ENCODE measurements at places on chromosomes 2 and 18.

DNA sequence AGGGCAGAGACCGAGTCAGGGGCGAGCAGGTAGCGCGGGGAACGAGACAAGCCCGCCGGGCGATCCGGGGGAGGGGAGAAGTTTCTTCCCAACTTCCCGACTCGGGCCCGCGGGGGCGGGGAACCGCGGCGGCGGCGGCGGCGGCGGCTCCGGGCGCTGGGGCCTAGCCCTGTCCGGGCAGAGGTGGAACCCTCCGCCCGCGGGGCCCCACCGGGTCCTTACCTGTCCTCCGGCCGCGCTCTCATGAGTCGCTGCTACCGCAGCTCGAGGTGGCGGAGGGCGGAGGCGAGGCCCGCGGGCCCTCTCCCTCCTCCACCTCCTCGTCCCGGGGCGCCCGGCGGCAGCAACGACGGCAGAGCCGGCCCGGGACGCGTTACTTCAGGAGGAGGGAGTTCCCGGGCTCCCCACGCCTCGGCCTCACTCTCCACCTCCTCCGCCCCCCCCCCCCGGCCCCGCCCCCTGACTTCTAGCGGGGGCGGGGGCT lies at the start of gene YES1:
TSS of gene YES1 (minus strand) at position 351 of the 484 bp plus-strand sequence. CDS start 55,415 bp downstream, outside the sequence.
- no peak for DNase-seq

DNA sequence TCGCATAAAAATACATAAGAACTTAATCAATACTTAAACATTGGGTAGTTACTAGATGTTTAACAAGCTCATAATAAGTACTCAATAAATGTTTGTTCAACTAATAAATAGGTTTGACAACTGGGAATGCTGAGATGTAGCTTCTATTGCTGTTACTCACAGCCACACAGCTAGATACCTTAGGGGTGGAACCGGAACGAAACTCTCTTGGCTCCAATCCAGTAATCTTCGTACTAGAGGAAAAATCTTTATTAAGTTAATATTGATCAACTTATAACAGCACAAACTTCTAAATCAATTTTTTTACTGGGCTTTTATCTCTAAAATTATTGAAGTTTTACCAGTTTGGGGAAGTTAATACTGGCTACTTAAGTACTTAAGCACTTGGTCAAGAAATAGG lies 247.8 kb downstream of the PAX3 start:
- no peak for DNase-seq

- DNase-seq, result peak; percentile 65
These were observed 1.8 kb upstream of the SATB2 start for GRCh38 chr2:199459286-199460100.

DNA sequence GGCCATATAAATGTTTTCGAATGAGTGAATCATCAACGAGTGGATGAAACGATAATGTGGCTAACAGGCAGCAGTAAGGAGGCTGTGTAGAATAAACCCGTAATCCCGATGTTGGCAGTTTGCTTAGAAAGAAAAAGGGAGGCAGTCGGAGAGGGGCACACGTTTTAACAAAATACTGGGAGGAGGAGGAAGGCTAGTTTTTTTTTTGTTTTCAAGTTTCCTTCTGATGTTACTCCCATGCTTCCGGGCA lies 476 bp upstream of the MSH2 start:
- no peak for DNase-seq

- no peak for DNase-seq
These were observed 66.0 kb upstream of the HDAC4 start for GRCh38 chr2:239466755-239467271.

DNA sequence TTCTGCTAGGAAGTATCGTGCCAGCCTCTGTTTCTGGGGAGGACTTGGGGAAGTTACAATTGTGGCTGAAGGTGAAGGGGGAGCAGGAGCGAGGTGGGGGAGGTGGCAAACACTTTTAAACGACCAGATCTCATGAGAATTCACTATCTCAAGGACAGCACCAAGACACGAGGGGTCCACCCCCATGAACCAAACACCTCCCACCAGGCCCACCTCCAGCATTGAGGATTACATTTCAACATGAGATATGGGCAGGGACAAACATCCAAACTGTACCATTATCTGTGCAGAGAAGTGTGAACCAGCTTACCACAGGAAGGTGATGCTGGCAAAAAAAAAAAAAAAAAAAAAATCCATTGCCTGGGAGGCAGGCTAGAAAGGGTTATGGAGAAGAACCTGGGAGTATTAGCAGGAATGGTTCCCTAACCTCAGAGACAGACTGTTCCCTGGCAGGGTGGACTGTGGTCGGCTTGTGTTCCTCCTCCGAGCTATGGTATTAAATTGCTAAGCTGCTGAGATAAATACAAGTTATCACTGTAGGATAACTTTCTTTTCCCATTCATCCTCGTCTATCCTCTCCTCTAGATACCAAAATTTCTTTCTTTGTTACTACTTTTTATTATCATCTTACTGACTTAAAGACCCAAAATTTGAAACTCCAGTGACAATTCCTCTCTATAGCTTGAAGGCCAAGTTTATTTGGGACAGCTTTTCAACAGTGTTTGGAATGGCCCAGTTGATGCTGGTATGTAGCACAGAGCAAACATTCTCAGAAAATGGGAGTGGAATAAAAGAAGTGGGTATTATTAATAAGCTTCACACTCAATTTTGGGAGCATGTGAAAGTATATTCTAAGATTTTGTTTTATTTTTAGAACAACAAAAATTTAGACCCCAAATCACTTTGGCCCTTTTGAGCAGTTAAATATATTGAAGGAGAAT lies 73.7 kb upstream of the MAP3K20 start:
- DNase-seq, result no peak

DNA sequence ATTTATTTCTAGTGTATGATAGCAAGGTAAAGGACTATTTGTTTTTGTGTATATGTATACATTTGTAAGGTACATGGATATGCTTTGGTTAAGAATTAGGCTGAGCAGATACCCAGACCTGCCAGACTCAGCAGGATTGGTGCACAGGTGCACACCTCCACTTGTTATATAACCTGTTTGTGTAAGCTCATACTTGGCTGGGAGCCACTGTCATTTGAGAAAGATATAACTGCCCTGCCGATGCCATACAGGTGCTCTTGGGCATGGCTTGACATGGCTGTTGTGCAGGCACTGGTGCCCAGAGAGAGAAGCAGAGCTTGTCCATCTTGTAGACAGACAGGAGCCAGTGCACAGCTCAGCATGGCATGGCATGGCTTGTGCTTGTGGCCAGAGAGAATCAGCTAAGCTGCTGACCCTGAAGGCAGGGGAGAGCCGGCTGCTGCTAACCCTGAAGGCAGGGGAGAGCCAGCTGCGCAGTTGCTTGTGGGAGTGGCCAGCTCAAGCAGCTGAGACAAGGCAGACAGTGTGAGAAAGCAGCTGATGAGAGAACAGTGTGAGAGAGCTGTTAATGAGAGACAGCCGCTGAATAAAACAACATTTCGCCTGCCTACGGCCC lies 136.5 kb downstream of the RNF144A start:
- no peak for DNase-seq

- no peak for DNase-seq
These were observed 3.5 kb upstream of the SMCHD1 start for GRCh38 chr18:2651981-2652380.

DNA sequence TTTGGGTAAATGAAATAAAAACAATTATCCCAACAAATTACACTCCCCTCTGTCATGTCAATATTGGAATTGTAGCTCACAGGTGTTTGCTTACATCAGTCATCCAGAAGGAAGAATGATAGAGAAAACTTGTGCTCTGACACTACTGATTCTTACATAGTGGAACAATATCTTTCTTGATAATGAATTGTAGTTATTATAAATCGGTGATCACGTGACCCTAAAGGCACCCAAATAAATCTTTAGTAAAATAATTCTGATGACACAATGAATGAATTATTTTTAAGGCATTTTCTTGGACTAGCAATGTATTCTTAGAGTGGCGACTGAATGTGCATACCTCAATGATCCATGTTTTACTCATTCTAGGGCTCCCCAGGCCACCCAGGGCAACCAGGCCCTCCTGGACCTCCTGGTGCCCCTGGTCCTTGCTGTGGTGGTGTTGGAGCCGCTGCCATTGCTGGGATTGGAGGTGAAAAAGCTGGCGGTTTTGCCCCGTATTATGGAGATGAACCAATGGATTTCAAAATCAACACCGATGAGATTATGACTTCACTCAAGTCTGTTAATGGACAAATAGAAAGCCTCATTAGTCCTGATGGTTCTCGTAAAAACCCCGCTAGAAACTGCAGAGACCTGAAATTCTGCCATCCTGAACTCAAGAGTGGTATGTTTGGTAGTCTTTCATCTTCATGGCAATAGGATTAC lies 34.5 kb downstream of the COL3A1 start:
- no peak for DNase-seq

- no peak for DNase-seq
These were observed 12.5 kb downstream of the ABCG8 start for GRCh38 chr2:43851011-43851980.

DNA sequence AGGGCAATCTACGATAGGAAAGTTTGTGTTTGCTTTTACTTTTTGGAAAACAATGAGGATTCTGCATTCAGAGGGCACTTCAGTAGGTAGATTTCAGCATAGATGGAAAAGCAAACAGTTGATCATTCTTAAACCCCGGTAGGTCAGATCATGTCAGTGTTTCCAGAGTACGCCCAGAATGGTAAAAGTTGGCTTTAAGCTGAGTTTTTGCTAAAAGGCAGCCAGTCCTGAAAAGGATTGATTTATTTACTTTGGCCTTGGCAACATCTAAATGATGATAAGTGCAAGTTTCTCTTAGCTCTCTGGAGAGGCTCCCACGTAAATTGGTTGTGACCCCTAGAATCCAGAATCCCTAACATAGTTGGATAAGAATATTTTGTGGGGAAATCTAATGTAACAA lies 168.0 kb downstream of the DIS3L2 start:
- DNase-seq, result no peak

DNA sequence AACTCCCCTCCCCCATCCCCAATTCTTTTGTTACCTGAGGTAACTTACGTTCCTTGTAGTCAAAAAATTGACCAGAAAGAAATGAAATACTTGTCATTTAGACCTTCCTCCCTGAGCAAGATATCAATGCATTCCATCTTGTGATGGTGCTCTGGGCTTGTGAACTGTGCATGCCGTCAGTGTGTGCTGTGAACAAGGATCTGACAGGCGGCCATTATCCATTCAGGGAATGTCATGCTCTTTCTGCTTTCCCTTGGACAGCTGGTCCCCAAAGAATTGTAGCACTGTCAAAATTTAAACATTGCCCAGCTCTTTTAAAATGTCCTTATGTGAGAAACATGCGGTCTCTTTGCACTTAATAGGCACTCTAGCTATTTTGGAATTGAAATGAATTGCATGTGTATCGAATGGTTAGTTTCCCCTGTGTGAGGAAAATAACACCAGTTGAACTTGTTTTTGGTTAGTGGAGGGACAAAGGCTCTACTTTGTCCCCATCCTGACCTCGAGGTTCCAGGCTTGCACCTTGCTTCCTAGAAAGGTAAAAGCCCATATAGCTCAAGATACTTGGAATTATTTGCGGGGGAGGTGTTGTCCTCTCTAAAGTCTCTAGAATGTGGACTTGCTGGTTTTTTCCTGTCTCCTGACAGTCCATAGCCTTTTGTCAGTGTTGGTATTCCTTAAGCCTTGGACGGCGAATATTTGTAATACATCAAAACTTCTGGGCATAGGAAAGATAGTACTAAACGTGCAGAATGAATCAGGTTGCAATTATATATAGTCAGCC lies 350.9 kb downstream of the NUP35 start:
- DNase-seq, result no peak

Measured in stimulated activated CD4-positive, alpha-beta T cell treated with anti-CD3 and anti-CD28 coated beads, Interleukin-1b, Interleukin-23, amount 100 ng/mL, for 48 hours (primary cell).